Effector CD4-positive, alpha-beta T cell (primary cell): ENCODE measurements at places on chromosomes 2 and 18.

GRCh38 chr2:153864022-153864421, 7.7 kb upstream of the GALNT13 start:
- DNase-seq = no peak

GRCh38 chr18:57043241-57043640, 103.6 kb upstream of the BOD1L2 start:
- DNase-seq = no peak

- DNase-seq = no peak
Measured at GRCh38 chr2:88692187-88692586, 714 bp downstream of the RPIA start.

DNA sequence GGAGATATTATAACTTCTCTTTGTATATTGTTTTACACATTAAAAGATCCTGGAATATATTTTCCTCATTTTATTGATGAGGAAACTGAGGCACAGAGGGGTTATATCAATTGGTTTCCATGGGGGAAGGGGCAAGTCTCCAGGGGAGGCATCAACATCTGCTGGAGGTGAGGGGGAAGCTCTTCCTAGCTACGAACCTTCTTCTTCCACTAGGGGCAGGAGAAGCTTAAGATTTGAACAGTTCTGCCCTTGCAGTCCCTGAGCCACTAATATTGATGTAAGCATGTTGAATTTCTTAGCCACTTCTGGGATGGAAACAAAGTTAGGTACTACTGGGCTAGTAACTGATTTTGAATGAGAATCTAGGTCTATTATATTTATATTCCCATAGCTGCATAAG, 140.1 kb upstream of the AQP4 start:
- DNase-seq = no peak

DNA sequence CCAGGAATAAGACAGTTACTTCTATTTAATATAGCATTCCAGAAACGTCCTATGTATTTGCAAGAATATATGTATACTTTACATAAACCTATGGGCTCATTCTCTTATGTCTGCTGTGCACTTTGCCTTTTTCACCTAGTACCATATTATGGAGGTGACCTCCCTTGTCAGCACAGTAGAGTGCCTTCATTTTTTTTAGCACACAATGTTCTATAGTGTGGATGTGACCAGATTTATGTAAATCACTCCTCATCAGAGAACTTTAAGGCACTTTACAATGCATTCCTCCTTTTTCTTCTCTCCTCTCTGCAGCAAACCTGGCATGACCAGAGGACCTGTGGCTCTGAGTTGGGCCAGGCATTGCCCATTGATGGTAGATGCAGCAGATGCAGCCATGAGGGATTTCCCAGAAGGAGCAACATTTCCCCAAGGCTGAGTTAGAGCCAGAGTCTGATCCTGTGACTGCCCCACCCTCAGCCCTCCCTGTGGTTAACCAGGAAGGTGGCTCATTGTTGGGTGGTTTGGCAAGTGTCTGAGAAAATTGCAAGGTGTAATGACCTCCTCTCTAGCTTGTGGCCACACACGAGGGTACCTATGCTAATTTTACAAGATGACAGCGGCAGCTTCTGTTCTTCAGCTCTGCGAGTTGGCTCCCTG, 76.5 kb upstream of the DLX2 start:
- DNase-seq = no peak

DNA sequence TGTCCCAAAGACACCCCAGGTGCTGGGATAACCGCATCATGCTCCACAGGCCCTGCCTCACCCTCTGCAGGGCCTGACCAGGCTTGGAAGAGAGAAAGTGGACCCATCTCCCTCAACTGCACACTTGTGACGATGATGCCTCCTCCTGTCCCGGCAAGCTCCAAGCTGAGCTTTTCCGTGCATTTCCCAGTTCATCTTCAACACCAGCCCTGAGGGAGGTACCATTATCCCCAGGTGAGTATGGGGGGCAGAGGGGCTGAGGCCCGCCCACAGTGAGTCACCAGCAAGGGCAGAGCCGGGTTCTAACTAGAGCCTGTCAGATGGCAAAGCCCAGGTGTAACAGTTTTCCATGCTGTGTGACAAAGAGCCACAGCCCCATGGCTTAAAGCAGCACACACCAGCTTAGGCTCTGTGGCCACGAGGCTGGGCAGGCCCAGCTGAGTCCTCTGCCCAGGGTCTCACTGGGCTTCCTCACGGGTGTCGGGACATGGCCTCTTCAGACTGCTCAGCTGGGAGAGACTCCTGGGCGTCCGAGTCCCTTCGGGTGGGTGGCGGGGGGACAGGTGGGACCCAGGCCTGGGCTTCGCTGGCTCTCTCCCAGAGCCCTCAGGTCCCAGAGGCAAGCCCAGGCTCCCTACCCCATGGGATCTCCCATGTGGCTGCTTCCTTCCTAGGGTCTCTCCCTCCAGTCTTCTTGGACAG, 108.4 kb upstream of the OTOS start:
- DNase-seq = no peak

- DNase-seq = no peak
Measured at GRCh38 chr18:38886861-38887670, 1321.5 kb upstream of the CELF4 start.

DNA sequence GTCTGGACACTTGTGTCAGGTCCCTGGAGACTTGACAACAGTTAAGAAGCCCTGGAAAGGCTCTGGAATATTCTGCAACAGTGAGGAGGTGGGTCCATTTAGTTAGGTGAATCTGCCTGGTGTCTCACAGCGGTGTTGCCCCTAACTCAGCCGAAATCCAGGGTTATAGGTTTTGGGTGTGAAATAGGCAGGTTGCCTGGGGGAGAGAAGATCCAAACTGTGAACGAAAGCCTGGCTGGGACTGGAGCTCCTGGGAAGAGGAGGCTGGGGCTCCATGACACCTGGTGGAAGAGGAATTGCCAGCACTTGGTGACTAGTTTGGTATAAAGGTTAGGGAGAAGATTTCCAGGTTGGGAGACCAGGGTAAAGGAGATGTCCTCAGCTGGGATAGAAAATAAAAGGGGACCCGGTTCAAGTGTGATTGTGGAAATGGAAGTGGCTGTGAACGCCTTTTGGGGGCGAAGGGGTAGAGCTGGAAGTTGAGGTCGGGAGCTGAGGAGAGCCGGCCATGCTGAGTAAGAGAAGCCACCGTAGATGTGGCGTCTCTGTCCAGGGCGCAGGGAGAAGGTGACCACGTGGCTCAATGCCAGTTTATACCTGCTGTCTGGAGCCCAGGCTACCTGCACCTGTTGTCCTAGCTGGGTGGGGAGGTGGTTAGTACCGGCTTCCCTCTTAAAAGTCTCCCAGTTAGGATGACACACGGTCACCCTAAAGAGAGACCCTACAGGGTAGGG, 3.0 kb upstream of the GAREM2 start:
- no peak for DNase-seq

DNA sequence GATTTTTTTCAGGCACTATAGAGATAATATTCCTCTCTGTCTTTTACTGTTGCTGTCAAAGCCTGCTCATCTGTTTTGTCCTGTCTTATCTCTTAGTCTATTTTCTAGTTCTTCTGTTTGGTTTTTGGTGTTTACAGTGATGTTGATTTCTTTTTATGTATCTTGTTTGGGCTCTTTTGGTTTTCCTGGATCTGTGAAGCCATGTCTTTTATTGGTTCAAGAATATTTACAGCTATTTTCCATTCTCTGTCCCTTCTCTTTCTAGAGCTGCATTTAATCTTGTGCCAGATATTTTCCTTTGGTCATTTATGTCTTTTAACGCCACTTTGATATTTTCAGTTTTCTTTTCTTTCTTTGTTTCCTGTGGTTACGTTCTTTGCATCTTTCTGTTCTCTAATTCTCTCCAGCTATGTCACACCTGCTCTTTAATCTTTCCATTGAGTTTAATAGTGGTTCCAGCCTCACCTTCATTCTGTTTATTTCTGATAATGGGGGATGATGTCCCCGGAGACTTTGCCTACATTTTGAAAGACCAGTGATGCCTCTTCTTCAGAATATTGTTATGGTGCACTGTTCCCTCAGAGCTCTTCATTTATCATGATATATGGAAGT, 32.0 kb downstream of the SMCHD1 start:
- no peak for DNase-seq

DNA sequence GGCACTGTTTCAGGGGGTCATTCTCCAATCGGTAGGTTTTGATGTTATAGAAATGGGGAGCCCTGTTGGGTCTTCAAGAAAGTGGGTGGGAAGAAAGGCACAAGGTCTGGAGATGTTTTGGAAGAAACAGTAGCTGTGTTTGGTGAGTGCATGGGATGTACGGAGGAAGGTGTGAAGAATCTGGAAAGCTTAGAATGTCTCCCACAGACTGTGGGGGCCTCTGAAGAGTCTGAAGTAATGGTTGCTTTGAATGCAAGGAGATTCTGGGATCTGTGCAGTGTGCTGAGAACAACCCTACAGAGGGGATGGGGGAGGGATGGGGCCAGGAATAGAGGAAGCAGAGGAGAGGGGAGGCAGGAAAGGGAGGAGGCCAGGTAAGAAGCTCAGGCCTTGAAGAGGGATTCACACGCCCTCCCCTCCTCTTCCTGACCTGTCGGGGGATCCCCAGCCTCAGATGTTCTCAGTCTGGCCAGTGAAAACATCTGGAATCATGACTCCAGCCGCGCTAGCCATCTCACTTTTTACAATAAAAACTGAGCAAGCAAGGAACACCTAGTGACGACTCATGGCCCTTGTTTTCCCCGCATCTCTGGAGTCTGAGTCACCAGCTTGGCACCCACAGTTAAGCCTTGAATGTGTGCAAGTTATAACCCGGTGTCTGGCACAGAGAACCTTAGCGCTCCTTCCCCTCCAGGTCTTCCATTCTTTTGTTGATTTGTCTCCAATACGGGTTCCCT, 74.2 kb downstream of the SH3BP4 start:
- no peak for DNase-seq

DNA sequence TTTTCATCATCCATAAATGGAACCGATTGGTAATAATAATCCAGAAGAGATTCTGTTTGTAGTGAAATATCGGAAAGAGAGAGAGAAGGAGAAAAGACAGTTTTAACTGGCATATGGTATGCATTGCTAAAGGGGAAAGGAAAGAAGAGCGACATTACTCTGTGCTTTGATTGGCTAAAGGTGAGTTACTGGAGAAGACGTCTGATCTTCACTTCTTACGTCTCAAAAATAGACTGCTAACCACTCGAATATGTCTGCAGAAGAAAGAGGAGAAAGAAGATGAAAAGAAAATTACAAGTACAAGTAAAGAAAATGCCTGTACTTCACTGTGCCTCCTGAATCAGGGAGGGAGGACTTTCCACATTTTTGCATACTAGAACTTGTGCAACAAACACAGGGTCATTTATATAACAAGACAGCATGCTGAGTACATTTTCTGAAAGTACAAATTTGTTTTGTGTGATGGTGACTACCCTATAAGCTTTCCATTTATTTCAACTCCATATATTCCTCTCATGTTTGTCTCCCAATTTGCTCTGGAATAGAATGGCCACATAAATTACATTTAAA, 787.2 kb downstream of the RNF144A start:
- no peak for DNase-seq

DNA sequence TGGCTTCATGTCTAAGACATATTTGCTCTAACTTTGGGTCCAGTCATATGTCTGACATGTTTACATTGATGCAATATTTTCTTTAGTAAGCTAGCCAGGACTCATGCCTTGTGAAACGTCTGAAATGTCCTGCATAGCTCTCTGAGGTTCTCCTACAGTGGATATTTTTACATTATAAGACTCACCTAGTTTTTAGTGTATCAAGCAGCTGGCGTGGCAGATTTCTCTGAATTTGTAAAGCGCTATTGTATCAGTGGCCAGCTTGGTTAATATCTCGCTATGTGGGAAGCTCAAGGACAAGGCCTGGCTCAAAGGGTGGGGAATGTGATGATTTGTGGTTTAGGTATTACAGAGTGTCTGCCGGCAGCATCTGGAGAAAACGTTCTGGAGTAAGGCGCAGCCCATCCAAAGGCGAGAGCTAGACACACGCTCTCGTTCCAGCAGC, 164.3 kb downstream of the LTBP1 start:
- no peak for DNase-seq

- DNase-seq = no peak
Measured at GRCh38 chr2:124874676-124875075, 849.6 kb downstream of the CNTNAP5 start.

GRCh38 chr2:98634406-98635092, 26.2 kb downstream of the UNC50 start:
- peak; percentile 28 for DNase-seq

- DNase-seq = no peak
Measured at GRCh38 chr2:190052307-190052706, 10.2 kb downstream of the MSTN start.

- DNase-seq = no peak
Measured at GRCh38 chr2:126783341-126783740, 115.3 kb upstream of the TEX51 start.

DNA sequence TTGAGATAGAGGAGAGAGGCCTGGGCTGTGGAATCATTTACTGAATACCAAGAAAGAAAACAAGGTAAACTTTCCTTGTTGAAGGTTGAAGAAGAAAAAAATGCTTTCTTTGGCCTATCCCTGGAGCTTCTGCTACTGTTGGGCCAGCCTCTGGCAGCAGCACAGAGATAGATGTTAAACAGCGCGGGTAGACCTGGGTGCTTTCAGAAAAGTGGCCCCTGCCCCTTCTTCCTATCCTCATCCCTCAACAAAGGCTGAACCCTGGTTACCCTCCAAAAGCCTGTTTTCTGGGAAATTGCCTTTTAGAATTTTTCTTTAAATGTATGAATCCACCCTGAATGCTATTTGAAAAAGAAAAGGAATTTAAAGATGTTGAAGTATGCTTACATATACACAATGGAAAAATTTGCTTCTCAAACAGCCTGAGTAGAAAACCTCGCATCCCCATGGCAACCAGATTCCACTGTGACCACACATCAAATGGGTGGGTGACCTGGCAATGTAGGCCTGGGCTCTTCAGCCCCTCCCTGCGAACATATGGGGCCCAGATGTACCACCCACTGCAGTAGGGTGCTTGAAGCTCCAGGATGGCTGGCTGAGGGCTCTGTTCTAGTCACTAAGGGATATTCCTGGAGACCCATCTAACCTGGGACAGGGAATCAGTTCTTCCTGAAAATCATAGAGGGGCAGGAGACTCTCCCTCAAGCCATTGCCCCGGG, 23.4 kb upstream of the CHRNA1 start:
- DNase-seq = no peak

GRCh38 chr2:103873716-103874351, 980.1 kb upstream of the POU3F3 start:
- DNase-seq = no peak

- no peak for DNase-seq
Measured at GRCh38 chr18:59743566-59743965, 46.3 kb upstream of the CCBE1 start.

DNA sequence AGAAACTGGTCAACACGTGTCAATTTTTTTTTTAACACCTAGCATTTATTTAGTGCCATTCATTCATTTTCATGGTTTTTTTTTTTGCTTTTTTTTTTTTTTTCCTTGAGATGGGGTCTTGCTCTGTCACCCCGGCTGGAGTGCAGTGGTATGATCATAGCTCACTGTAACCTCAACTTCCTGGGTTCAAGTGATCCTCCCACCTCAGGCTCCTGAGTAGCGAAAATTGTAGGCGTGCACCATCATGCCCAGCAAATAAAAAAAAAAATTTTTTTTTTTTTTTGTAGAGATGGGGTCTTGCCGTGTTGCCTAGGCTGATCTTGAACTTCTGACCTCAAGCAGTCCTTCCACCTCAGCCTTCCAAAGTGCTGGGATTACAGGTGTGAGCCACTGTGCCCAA, 21.1 kb downstream of the USP14 start:
- DNase-seq = no peak

GRCh38 chr2:133819906-133820305, 251.6 kb upstream of the NCKAP5 start:
- DNase-seq = no peak

GRCh38 chr18:56635007-56635406, 3.4 kb downstream of the TXNL1 start:
- no peak for DNase-seq

GRCh38 chr2:58798676-58799208, 557.6 kb upstream of the FANCL start:
- no peak for DNase-seq

GRCh38 chr18:11672846-11673454, 16.1 kb upstream of the GNAL start:
- DNase-seq = no peak
